Activated T-cell treated with anti-CD3 and anti-CD28 coated beads for 48 hours (primary cell): ENCODE measurements at places on chromosomes 1 and 21.

DNA sequence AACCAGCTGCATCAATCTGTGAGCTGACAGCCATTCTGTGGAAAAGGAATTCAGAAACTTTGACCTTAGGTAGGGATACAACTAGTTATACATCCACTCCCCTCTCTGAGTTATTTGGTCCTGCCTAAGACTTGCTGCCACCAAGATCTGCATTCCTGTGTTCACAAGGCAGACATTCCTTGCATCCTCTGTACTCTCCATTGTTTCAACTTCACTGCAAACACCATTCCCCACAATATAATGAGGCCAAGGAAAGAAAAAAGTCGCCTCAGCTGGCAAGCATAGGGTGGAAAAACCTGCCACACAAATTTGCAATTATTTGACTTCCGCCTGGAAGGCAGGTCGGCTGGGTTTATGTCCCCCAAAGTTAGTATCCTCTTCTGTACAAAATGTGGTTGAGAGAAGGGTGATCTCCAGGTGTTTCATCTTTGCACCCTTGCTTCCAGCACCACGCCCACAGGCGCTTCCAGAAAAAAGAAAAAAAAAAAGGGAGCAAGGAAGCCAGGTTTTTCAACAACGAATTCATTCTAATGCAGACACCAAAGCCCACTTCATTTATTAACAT lies 676 bp upstream of the CTTNBP2NL start:
- DNase-seq = no peak

DNA sequence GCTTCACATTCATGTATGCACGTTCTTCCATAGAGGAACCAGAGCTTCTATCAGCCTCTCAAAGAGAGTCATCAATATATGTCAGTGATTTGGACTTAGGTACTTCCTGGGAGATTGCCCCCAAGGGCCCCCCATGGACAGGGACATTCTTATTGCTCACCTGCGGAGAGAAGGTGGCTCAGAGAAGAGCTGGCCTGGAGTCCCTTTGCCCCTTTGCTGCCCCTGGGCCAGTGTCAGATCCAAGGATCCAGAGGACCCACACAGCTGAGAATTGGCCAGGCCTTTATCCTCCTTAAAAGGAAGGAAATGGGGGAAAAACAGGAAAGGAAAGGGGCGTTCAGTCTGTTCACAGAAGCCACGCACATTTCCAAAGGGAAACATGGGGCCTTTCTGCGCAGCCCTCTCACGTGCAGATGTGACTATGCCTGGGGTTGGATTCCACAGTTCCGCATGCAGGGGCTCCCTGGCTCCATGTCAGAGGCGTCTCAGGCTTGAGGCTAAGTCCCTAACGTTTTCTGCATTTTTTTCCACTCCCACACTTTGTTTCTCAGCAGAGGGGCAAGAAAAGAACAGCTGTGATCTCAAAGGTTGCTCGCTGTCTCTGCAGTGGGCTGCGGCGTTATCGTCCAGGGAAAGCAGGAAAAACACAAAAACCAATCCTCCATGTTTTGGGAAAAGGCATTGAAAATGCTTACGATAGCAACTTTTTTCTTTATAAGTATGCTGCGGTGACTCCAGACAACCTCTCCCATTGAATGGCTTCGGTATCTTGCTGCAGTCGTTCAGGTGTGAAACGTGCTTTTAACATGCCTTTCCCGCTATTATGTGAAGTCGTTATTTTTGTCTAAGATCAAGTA lies 5.9 kb downstream of the C1orf226 start:
- no peak for DNase-seq

GRCh38 chr1:43632135-43632670 lies 17.7 kb upstream of the KDM4A start:
- no peak for DNase-seq

DNA sequence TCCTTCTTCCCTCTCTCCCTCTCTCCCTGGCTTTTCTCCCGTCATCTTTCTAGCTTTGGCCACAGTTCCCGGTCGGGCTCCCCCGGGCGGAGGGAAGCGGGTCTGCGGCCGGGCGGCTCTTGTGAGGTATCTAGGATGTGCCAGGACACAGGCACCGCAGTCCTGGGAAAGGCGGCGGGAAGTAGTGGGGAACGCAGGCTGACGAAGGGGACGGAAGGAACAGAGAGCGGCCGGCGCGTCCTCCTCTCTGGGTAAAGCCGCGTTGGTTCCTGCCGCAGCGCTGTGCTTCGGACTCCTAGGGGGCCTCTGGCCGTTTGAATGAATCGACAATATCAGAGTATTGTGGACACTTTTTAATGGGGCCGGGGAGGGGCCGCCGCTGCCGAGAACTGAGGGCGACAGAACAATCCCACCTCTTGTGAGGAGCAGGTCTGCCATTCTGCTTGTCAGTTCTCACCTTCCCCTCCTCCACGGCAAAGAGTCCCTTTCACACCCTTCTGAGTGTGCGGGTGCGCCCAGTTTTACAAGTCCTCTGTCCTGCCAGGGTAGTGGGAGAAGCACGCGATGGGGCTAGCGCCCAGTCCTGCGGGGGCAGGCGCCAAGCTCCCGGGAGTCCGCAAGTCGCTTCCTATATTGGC lies 1.2 kb upstream of the LHX9 start:
- no peak for DNase-seq

DNA sequence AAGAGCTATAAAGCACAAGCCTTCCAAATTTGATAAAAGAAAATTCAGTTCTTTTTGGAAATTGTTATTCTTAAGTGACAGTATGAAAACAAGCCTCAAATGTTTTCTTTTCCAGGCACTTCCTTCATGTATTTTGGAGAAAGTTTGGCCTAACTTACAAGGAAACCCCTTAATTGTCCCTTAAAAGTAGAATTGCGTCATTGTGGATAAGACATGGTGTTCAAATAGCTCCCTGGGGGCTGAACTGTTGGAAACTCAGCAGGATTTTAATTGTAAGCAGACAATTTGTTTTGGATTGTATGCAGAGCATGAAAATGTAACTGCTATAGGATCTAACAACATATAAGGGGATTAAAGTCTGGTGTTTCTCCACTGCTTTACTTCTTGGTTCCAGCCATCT lies 35.4 kb upstream of the FGGY start:
- DNase-seq = no peak

DNA sequence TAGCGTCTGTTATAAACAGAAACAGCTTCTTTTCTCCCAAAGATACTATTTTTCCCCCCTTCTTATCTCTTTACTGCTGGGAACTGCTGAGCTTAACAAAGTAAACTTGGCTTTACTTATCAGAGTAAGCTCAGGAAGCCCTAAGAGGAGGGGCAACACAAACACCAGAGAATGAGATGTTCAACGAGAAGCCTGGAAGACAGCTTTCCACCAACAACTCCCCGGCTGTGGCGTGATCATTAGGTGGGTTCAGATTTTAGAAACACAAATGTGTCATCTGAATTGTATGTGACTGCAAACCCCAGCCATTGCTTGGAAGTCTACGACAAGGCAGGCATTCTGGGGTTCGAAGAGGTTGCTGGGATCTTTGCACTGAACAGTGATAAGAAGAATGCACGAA lies 181.2 kb upstream of the ESRRG start:
- no peak for DNase-seq

- no peak for DNase-seq
Observed at GRCh38 chr1:55490547-55490946, 275.4 kb upstream of the USP24 start.

DNA sequence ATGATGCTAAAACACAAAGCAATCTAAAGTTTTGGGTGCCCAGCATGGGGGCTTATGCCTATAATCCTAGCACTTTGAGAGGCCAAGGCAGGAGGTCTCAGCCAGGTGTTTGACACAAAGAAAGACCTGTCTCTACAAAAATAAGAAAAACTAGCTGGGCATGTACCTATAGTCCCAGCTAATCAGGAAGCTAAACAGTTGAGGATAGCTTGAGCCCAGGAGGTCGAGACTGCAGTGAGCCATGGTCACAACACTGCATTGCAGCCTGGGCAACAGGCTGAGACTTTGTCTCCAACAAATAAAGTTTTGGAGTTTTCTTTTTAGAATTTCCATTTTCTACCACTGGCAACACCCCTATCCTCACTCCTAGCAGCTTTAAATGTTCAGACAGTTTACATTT lies 55.1 kb upstream of the GUCA2A start:
- DNase-seq = no peak

DNA sequence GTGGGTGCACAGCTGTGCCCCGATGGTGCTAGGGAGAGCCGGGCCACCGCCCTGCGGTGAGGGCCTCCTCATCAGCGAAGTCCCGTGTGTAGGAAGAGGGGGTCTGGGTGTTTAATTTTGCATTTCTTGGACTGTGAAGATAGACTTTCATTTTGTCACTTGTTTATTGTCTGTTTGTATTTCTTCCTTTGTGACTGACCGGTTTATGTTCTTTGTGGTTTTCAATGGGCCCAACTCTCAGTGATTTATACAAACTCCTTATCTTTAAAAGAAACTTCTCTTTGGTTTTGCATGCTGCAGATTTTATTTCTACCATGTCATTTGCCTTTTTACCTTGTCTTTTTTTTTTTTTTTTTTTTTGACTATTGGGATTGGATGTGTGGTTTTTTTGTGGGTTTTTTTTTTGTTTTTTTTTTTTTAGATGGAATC lies 65.1 kb downstream of the COL18A1 start:
- DNase-seq = no peak

GRCh38 chr1:77550135-77550534 lies 132.3 kb downstream of the ZZZ3 start:
- no peak for DNase-seq
